ENCODE measurements at places on chromosomes 12 and 14.

DNA sequence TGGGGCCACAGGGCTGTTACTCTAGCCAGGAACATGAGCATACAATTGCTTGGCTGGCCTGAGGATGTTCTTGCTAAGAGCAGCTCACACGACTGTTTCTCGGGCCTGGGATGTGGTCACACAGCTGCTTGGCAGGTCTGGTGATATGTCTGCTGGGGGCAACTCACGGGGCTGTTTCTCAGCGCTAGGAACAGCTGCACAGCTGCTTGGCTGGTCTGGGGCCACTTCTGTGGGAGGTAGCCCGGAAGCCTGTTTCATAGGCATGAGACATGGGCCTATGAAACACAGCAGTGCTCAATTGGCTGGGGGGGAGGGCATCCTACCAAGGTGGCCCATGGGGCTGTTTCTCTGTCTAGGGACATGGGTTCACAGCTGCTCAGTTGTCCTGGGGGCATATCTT is 73.4 kb upstream of the DDHD1 start:
- no peak for DNase-seq

GRCh38 chr12:82300611-82301010 is 57.6 kb downstream of the CCDC59 start:
- DNase-seq, result no peak

- no peak for DNase-seq
These were observed 170.7 kb upstream of the EEA1 start for GRCh38 chr12:93099792-93100191.

- DNase-seq, result no peak
These were observed 15.0 kb upstream of the MEG3 start for GRCh38 chr14:100810861-100811461.

GRCh38 chr14:74313601-74314000 is 10.9 kb upstream of the ABCD4 start:
- no peak for DNase-seq

DNA sequence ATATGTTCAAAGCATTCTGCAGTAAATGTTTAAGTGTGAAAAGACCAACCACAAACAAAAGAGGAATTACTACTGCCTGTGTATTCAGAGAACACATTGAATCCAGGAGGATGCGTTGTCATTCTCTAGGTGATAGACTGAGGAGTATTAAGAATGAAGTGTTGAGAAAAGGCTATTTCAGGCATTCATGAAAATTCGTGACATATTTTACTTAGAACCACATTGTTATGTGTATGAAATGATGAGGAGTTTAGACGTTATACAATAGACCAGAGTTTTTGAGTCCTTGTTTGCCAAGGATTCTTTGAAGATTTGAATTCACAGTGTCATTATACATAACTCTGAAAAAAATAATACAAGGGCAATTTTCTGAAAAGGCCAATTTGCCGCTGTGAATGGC is 251.8 kb downstream of the CCDC91 start:
- no peak for DNase-seq

DNA sequence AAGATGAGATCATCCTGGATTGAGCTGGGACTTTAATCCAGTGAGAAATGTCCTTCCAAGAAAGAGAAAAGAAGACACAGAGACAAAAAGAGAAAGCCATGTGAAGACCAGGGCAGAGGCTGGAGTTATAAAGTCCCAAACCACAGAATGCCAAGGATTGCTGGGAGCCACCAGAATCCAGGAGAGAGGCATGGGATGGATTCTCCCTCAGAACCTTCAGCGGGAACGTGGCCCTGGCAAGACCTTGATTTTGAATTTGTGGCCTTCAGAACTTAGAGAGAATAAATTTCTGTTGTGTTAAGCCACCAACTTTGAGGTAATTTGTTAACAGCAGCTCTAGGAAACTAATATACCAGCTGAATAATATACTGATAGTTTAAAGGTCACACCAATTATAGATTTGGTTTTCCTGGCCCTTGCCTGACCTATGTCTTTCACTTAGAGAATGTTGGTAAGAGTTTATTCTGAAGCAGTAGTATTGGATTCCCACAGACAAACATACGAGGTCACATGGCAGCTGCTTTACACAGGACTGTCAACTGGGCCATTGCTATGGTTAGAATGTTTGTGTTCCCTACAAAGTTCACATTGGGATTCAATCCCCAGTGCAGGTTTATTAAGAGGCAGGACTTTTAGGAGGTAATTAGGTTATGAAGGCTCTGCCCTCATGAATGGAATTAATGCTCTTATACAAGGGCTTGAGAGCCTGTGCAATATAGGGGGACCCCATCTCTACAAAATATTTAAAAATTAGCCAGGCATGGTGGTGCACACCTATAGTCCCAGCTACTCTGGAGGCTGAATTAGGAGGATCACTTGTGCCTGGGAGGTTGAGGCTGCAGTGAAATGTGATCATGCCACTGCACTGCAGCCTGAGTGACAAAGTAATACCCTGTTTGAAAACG is 156.5 kb upstream of the EEA1 start:
- DNase-seq, result no peak

- peak; percentile 56 for DNase-seq
These were observed 20.5 kb upstream of the ITPR2 start for GRCh38 chr12:26853303-26854030.

DNA sequence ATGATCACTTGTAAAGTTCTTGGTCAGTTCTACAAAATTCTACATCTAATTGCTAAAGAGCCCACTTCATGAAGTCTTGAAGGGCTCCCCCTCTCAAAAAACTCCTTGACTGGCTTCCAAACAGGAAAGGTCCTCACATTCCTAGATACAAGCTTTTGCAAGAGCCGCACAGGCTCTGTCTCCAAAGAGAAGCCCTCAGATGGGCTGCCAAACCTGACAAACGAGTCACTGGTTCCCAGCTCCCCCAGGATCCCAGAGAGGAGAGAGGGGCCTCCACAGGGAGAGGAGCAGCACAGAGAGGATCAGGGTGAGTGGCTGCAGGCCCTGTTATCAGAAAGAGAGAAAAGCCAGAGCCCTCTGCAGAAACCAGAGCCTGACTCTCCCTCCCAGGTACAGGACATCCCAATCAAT is 5.8 kb downstream of the NID2 start:
- no peak for DNase-seq

- DNase-seq, result no peak
These were observed 19.9 kb upstream of the CD27 start for GRCh38 chr12:6424866-6425265.

GRCh38 chr14:105888784-105889665 is 362.6 kb downstream of the TMEM121 start:
- DNase-seq, result no peak

DNA sequence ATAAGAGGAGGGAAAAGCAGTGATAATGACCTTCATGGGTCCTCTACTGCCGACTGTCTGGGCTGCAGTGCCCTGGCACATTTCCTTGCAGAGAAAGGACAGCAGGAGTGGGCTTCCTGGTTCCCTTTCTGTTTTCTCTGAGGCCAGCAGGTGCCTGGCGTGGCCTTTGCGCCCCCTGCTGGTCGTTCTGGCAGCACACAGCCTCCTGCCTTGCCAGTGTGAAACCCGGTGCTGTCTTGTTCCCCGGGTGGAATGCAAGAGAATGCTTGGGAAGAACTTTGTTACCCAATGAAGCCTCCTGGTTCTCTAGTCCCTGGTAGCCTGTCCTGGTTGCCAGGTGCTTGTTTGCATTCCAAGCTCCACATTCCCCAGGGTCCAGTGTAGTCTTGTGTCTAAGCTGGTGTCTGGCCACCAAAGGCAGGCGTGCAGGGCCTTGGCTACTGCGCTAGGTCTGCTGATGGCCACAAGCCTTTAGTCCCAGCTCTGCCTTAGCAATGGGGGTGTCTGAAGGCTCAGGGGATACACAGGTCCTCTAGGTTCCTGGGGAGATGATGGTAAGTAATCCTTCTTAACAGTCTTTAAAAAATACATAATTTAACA is 1392.4 kb upstream of the TMEM132C start:
- peak; percentile 59 for DNase-seq

GRCh38 chr12:89477633-89478279 is 46.8 kb downstream of the GALNT4 start:
- no peak for DNase-seq

- no peak for DNase-seq
These were observed 41.8 kb downstream of the VEZT start for GRCh38 chr12:95259368-95259767.

DNA sequence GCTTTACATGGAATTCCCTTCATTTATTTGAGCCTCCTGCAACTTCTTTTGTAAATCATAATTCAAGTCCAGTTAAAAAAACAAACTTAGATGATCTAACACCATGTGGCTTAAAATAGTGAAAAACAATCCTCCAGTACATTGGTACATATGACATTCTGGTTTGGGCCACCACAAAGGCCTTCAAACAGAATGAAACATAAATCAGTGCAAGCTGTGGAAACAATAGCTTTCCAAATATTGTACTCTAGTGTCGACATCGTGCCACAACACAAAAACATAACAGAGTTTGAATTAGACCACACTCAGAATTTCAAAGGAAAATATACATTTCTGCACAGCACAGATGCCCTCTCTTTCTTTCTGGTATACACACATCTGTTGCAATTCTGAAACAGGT is 751.3 kb downstream of the SLC6A15 start:
- DNase-seq, result no peak

DNA sequence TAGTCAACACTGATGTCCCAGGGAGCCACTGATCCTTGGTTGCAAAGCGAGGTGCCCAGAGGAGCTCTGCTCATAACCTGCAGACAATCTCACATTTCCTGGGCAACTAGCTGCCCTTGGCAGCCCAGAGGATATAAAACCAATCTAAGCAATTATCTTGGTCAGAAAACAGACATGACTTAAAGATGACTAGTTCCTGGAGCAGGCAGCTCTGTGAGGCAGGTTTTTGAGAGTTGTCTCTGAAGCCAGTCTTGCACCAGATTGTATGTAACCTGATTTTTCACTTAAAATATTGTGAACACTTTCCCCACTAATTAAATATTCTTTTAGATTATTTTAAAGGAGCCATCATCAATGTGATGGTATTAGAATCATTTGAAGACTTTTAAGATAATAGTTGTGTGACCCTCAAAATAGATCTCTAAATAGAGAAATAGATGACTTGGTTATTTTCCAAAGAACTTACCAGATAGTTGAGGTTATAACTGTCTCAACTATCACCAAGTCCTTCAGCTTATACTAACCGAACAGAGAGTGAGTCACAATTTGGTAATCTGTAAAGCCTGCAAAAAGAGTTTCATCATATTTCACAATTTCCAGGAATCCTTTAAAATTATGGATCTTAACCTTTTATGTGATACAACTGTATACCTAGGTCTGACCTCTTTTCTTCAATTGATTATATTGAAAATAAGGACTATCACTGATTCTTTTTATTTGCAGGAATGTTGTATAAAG is 75.9 kb downstream of the LIN7A start:
- no peak for DNase-seq

- no peak for DNase-seq
These were observed 1.1 kb downstream of the SLC6A15 start for GRCh38 chr12:84911271-84912197.

DNA sequence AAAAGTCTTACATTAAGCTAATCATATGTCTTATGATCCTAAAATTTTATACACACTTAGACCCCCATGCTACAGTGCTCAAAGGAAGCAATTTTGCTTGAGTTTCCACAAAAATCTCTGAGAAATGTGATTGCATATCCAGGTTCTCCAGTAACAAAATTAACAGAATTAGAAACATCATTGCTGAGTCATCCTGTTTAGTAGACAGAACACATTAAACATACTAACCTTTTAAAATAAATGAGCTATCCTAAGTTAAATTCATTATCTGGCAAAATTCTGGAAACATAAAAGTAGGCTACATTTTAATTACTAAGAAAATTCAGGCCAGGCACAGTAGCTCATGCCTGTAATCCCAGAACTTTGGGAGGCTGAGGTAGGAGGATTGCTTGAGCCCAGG is 94.7 kb downstream of the DENND5B start:
- no peak for DNase-seq

DNA sequence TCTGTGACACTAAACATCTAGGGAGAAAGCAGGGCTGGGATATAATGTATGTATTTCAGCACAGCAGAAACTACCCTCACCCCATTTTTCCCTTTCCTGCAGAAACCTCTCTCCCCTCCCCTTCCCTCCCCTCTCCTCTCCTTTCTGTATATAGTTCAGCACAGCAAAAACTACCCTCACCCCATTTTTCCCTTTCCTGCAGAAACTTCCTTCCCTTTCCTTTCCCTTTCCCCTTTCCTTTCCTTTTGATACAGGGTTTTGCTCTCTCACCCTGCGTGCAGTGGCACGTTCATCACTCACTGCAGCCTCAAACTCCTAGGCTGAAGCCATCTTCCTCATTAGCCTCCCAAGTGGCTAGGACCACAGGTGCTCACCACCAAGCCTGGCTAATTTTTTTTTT is 2.1 kb downstream of the PMEL start:
- DNase-seq, result no peak

GRCh38 chr14:81986005-81986404 is 452.4 kb upstream of the SEL1L start:
- no peak for DNase-seq

- no peak for DNase-seq
These were observed 29.4 kb downstream of the PLEKHG7 start for GRCh38 chr12:92732216-92732615.

DNA sequence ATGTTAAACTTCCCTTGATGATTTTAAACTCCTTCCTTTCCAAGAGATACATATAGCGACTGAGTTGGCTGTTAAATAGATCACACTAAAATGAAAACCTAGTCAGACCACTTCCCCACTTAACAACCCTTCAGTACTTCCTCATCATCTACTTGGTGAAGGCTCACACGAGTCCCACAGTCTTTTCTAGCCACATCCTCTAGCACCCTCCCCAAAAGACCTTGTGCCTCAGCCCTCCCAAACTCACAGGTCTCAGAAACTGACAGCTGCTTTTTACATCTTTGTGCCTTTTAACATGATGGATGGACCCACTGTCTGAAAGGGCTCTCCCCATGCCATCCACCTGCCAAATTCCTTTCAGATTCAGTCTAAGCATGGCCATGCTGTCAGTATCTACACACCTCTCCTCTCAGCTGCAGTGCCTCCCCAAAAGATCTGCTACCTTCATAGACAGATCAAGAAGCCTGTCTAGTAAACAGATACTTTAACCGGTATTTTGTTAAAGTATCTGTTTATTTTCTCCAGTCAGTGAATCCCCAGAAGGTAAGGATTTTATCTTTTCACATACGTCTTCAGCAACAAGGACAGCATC is 65.1 kb upstream of the GPHB5 start:
- no peak for DNase-seq

- no peak for DNase-seq
These were observed 146.3 kb upstream of the KRAS start for GRCh38 chr12:25397001-25397400.

GRCh38 chr12:128976120-128976738 is 123.0 kb downstream of the GLT1D1 start:
- DNase-seq, result no peak

- no peak for DNase-seq
These were observed 54.5 kb downstream of the VCPKMT start for GRCh38 chr14:50061664-50062437.

GRCh38 chr14:100416921-100417860 is 94.1 kb downstream of the SLC25A47 start:
- DNase-seq, result no peak

Data from stimulated activated CD4-positive, alpha-beta T cell treated with anti-CD3 and anti-CD28 coated beads, Interleukin-2, amount 100 ng/mL, for 48 hours (primary cell).